ENCODE measurements at places on chromosomes 5 and 9. TPM values are rescaled to one million over a fixed set of nuclear protein-coding genes. Genes with fewer than 3 reads are reported as not detected.

The KIF24 gene
- 11.4 TPM for total RNA-seq

The FOXD4 gene
- 0.52 TPM for total RNA-seq

The KLHL9 gene
- total RNA-seq, result 18.8 TPM

The SOHLH1 gene
- total RNA-seq, result not detected

DNA sequence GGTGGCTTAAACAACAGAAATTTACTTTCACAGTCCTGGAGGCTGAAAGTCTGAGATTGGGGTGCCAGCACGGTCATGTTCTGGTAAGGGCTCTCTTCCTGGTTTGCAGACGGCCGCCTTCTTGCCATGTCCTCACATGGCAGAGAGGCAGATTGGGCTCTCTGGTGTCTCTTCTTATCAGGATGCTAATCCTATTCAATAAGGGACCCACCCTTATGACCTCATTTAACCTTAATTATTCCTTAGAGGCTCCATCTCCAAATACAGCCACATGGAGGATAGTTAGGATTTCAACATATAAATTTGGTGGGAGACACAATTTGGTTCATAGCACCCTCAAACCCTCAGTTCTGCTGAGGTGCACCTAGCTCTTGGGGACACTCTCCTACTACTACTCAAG is 180.4 kb downstream of the DAB2IP start:
- DNase-seq, result no peak

DNA sequence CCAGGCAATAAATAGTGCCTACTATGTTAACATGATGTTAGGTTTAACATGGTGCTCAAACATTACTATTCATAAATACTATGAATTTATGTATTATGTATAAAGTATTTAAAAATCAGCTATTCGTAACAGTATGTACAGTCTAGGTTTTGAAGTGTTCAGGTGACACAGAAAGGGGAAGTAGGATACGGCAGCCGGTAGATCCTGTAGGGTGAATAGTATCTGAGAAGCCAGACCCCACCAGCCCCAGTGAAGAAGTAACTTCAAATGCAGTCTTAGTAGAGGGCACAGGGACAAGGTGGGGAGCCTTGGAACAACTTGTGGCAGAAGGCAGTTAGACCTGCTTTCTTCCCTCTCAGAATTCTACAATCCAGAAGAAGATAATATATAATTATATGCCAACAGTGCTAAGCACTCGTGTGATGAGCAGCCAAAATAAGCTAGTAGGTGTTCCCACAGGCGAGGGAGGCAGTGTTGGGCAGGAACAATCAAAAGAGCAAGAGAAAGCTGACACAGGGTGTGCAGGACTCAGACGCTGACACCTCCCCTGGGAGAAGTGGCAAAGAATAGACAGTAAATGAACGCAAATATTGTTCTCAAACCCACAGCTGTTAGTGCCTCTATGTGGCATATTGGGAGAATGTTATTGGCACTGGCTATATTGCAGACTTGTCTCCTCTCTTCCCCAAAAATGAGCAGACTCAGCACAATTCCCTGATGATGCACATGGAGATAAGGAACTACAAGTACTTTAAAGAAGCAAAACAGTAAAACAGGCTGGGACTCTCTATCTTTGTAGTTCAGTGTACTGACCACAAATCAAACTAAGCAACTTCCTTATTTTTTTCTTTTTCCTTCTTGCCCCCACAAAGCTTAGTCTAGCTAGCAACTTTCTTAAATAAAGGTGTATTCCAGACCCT is 4.6 kb downstream of the ZNF367 start:
- DNase-seq, result no peak

DNA sequence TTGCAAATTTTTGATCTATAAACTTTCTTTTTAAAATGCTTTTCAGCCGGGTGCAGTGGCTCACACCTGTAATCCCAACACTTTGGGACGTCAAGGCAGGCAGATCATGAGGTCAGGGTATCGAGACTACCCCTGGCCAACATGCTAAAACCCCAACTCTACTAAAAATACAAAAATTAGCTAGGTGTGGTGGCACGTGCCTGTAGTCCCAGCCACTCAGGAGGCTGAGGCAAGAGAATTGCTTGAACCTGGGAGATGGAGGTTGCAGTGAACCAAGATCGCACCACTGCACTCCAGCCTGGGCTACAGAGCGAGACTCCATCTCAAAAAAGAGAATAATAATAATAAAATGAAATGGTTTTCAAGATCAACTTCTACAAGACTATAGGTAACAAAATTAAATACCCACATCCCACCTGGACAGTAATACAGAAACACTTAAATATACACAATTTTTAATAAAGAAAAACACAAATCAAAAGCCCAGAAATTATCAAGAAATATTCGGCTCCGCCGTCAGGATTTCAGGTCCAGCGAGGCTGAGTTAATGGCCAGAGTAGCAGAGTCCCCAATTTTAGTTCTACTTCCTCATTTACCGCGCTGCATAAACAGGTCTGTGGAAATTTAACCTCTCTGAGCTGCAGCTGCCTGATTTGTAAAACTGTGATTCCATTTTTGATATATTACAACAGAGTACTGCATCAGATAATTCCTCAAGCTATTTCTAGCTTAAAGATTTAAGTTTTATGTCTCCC is 4.0 kb downstream of the TUT7 start:
- no peak for DNase-seq

DNA sequence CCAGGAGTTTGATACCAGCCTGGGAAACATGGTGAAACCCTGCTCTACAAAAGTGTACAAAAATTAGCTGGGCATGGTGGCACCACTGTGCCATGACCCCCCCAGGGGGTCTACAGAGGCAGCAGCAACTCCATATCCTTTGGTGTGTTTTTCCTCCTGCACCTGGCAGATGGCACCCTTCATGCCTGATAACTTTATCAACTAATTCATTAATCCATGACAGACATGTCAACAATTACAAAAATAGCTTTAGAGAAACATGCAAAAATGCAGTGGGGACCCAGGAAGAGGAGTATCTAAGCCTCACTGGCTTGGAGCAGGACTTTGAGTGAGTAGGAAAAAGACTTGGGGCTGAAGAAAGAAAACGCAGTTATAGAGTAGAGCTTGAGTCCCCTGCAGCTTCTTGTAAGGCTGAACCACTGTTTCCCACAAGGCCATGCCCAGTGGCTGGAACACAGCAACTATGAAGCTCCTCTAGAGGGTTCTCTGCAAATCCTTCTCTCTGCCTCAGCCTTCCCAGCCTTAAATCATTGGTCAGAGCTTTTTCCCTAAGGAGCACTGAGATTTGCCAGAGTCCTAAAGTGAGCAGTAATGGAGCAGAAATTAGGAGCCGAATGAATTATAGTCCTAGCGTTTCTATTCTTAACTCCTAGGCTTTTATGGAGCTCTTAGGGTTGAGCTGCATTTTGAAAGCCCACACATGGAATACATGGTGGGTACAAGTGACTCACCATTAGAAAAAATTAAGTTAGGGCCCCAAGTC is 25.5 kb upstream of the B4GALT1 start:
- no peak for DNase-seq

DNA sequence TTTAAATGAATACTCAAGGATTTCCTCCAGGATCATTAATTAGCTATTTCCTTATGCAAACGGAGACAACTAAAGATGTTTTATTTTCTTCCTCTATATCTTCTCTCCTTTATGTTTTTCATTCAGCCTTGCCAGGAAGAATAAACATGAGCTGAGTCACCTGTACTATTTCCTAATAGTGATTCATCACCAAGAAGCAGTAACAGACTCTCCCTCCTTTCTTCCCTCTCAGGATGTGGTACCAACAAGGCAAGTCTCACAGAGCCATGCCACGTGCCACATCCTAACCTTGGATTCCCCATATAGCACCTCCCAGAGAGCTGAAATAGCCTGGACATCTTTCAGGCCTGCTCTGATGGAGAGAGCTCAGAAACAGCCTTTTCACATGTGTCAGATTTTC is 758.6 kb upstream of the DMAC1 start:
- no peak for DNase-seq

DNA sequence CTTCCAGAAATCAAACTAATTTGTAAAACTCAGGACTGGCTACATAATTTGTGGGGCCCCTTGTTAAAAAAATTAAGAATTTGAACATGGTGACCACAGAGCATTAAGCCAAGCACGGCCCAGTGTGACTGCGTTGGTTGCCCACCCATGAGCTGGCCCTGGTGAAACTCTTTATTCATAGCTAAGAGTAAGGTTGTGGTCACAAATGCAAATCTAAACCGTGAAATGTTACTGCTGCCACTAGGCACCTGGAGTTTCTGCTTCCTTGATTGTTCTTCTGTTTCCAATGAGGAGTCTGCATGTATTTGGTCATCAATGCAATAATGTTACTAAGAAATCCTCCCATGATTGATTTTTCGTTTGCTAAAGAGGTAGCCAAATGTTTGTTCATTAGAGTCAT is 4.2 kb downstream of the GCNT1 start:
- DNase-seq, result no peak

DNA sequence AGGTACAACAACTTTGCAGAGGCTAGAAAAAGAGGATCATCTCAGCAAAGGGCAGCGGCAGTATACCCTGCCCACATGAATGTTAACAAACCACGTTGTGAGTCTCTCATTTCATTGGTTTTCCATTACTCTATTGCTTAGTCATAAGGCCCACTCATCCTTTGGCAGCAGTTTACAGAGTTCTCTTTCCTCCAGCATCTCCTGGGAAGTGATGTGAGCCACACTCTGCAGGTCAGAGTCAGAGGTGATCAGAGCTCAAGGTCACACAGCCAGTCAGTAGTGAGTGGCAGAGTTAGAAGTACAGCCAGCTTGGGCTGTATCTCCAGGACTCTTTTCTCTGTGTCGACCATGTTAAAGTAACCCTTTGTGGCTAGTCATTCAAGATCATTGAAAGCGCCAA is 599.6 kb upstream of the GRAMD2B start:
- DNase-seq, result no peak

GRCh38 chr5:126692971-126693370 is 84.0 kb upstream of the LMNB1 start:
- no peak for DNase-seq

GRCh38 chr5:110663525-110663924 is 62.9 kb downstream of the TMEM232 start:
- DNase-seq, result no peak

DNA sequence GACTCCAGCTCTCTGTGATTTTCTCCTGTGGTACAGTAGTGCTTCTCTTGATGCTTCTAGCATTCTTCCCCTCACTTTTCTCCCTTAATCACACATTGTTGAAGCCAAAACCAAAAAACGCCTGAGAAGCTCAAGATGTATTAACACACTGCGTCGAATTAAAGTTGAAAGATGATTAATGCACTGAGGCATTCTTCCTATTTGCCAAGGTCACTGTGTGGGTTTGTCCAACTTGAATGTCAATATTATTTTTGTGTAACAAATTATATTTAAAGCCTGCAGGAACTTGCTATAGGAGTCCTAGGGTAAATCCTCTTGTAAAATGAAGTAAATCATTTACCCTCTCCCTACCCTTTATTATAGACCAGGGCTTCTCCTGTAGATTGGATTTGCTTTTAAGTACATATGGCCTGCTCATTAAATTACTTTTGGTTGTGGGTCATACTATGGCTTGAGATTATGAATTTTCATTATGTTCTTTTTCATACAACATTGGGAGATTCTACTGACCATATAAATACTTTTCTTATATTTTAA is 68.1 kb downstream of the GDA start:
- DNase-seq, result no peak

DNA sequence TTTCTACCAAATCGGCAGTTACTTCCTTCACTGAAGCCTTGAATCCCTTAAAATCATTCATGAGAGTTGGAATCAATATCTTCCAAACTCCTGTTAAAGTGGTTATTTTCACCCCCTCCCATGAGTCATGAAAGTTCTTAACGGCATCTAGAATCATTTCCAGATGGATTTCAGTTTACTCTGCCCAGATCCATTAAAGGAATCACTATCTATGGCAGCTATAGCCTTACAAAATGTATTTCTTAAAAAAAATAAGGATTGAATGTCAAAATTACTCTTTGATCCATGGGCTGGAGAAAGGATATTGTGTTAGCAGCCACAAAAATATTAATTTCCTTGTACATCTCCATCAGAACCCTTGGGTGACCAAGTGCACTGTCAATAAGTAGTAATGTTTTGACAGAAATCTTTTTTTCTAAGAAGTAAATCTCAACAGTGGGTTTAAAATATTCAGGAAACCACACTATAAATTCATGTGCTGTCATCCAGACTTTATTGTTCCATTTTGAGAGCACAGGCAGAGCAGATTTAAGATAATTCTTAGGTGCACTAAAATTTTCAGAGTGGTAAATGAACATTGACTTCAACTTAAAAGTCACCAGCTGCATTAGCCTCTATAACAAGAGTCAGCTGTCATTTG is 767.7 kb downstream of the DTWD2 start:
- no peak for DNase-seq

GRCh38 chr5:107674655-107675054 is 3.9 kb upstream of the EFNA5 start:
- DNase-seq, result no peak

GRCh38 chr5:54895816-54896341 is 89.5 kb downstream of the ESM1 start:
- DNase-seq, result no peak

DNA sequence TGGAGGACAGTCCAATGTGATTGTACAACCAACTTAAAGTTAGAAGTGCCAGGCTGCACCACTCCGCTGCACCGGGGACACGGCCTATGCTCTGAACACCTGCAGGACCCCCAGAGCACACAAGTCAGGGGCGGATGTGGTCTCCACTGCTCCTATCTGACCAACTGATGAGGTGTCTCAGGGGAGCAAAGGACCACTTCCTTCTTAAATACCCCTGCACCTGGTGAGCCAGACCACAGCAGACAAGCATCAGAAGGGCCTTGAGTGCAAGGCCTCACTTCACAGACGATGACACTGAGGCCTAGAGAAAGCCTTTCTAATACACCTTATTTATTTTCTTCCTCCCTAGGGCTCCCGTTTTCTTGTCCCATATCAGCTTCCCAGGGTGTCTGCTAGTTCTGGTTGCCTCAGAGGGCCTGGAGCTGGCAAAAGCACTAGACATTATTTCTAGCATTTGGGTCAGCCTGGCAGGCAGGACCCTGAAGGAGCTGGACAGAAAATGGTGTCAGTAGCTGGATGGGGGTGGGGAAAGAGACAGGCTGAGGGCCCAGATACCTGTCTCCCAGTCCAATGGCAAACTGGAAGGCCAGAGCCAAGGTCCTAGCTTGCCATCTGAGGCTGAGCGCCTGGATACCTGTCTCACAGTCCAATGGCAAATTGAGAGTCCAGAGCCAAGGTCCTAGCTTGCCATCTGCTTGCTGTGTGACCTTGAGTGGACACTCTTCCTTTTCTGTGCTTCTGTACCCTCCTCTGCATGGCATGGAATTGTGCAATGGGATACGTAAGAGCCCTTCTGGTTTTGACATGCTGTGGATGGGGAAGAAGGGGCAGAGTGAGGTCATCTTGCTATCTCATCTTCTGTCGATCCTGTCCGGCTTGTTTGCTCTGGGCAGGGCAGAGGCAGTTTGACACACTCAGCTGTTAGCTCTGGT is 9.0 kb downstream of the CCDC69 start:
- DNase-seq, result peak; percentile 85

GRCh38 chr9:73199886-73200285 is 48.2 kb downstream of the ANXA1 start:
- DNase-seq, result no peak
